ENCODE measurements at places on chromosomes 12 and 14.
A peak's percentile ranks its signal among the peaks of the same experiment; 100 is the strongest.

DNA sequence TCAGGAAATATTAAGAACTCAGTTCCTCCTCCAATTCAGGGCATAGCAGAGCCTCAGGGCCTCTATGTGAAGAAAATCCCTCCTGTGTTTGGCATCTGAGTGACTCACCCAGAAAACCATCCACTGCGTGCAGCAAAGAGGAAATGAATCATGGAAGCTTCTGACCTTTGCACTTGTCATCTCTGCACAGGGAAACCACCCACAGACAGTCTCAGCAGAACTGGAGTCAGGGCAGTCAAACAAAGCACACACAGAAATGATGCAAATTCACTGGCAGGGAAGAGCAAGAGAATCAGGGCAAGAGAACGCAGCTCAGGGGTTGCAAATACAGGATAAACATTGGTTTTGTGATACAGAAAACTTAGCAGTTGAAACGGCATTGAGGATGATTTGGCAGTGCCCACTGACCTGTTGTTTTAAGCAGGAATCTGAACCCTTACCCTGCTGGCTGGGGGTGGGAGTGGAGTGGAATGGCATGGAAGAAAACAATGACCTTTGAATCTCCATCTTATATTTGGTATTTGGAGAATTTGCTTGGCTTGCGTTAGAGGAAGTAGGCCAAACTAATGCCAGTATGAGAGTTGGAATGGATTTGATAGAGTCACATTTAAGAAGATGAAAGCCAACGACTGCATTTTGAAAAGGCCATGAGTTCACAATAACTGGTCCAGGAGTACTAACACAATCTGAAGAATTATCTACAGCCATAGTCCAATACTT lies 53.5 kb downstream of the PHLDA1 start:
- peak; percentile 54 for DNase-seq

GRCh38 chr12:66191547-66192126 lies 2.6 kb downstream of the IRAK3 start:
- no peak for DNase-seq

DNA sequence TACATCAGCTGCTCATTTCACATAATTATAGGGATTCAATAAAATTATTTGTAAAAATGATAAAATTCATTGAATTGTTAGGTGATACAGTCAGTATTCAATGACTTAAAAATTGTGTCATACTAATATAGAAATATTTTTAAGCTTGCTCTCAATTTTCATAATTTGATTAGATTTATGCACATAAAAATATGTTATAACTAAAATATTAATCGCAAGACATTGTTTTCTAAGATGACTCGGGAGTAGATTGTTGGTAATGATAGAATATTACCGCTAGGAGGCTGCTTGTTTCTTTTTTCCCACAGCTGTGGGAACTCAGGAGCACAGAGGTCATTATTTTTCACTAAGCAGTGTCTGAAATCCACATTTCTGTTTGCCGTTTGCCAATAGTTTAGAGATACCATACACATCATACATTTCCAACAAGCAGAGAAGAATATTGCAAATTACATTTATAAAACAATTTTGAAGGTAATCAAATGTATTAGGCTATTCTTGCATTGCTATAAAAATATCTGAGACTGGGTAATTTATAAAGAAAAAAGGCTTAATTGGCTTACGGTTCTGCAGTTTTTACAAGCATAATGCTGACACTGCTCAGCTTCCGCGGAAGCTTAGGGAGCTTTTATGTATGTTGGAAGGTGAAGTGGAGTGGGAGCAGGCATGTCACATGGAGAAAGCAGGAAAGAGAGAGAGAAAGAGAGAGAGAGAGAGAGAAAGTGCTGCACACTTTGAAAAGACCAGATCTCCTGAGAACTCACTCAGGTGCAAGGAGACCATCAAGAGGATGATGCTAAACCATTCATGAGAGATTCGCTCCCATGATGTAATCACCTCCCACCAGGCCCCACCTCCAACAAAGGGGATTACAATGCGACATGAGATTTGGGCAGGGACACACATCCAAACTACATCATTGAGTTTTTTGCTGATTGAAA lies 9.2 kb downstream of the CD69 start:
- DNase-seq, result no peak

DNA sequence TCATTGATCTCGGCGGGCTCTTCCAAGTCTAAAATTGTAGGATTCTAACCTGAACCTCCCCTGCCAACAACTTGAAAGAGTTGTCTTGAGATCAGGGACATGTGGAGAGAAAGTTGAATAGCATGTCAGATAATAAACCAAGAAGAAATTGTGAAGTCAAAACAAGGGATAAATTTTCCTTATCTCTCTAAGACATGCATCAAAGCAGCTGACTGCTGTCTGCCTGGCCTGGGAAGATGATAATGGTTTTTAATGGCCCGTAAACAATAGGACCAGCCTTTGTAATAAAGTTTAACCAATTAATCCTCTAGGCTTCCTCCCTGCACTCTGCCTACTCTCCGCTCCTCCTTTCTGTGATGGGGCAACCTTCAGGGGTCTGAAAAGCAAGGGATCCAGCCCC lies 67.9 kb downstream of the DPF3 start:
- DNase-seq, result no peak

DNA sequence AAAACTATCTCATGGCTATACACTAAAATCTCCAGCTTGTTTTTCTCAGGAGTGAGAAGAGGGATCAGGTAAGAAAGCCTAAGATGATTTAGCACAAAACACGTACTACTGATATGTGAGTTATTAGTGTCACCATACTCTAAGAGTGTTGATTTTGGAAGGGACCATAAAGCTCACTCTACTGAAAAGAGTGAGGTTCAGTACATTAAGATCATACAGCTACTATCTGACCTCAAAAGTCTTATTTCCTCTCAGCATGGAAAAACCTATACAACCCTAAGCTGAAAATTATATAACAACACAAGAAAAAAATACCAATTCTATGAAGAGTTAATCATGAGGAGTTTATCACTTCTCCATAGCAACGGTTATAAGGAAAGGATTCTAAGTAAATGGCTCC lies 19.5 kb downstream of the SNW1 start:
- DNase-seq, result no peak

- DNase-seq, result no peak
These were observed 8.2 kb upstream of the ZNF740 start for GRCh38 chr12:53172352-53172751.
